GM12878 (cell line): ENCODE measurements at places on chromosomes 16 and 17. TPM values are rescaled to one million over a fixed set of nuclear protein-coding genes. Genes with fewer than 3 reads are reported as not detected.

The HCRT gene
- 0.41 TPM in 1 of 2 replicates, not detected in the other for total RNA-seq

GRCh38 chr17:48644910-48645557 lies 18.9 kb upstream of the HOXB9 start:
- DNase-seq, result no peak

DNA sequence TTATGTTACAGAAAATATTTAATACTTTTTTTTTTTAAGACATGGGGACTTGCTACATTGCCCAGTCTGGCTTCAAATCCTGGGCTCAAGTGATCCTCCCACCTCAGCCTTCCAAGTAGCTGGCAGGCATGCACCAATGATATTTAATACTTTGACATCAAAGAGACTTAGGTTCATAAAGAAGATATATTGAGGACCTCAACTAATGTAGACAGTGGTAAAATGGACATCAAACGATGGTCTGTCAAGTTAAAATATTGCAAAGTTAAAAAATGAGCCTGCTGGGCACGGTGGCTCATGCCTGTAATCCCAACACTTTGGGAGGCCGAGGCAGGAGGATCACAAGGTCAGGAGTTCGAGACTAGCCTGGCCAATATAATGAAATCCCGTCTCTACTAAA lies 8.7 kb downstream of the TEFM start:
- DNase-seq, result no peak

DNA sequence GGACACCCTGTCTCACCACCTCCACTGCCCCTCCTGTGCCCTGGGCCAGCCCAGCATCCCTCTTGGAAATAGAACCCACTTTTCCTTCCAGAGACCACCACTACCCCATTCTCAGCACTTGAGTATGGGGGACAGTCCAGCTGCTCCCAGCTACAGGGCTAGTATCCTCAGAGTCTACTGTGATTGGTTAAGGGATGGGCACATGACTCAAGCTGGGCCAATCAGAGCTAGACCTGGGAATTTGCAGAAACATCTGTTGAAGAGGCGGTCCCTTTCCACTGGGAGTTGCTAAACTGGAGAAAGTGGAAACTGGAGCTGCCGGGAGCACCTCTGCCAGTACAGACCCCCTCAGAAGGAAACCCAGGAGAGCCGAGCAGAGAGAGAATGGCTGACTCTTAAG lies 156.6 kb downstream of the GSG1L start:
- DNase-seq, result no peak

GRCh38 chr16:57711993-57712392 lies 17.4 kb downstream of the DRC7 start:
- no peak for DNase-seq

GRCh38 chr17:55435408-55435807 lies 13.8 kb upstream of the MMD start:
- DNase-seq, result no peak

DNA sequence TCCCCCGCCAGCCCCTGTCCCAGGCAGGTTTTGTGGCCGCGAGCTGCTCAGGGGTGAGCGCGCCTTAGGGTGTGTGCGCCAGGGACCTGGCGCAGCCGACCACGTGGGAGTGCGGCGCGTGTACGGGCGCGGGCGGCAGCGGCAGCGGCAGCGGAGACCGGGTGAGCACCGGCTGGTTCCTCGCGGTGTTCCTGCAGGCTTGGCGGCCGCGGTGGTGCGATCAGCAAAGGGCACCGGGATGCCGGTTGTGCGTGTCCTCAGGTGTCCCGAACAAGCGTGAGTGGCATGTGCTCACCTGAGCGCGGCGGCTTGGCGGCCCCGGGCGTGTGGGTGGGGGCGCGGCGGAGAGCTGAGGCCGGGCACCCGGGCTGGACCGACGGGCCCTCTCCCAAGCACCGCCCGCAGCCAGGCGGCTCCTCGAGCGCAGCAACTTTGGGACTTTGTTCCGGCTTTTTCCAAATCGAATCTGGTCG lies 381 bp upstream of the HSD11B2 start:
- DNase-seq, result no peak

GRCh38 chr16:85111184-85111583 lies 1.1 kb downstream of the CIBAR2 start:
- no peak for DNase-seq

DNA sequence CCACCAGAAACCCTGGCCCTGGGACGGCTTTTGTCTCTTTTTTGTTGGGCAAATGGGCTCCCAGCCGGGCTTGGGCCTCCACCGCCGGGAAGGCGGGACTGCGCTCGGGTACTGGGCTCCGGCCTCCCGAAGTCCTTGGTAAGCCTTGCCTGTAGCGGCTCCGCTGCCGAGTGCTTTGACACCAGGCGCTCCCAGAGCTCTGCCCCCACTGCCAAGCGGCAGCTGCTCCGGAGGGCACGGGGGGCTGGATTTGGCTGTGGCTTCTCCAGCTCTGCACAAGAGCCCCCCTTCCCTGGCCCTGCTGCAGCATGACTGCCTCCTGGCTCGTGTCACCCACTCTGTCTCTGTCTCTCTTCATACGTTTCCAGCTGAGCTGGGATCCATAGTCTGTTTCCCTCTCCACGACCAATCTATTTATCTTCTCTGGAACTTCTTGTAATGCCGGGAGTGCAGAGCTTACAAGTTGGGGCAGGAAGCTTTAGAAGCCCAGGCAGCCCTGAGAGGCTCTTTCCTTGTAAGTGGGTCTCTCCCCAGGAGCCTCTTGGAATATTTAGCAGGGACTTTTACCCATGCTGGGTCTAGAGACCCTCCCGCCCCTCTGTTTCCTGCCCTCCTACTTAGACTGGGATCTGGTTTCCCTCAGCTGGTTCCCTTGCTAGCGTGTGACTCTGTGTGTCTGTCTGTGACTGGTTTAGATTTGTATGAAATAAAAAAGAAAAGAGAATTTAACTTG lies 246.9 kb upstream of the GSE1 start:
- no peak for DNase-seq

- DNase-seq, result no peak
These were observed 474 bp downstream of the CLN3 start for GRCh38 chr16:28491230-28491969.

GRCh38 chr17:59178266-59178985 lies 22.9 kb downstream of the PRR11 start:
- no peak for DNase-seq
